ENCODE measurements at places on chromosomes 12 and 14.
A peak's percentile ranks its signal among the peaks of the same experiment; 100 is the strongest.

GRCh38 chr12:41924111-41924510 is 220.6 kb downstream of the GXYLT1 start:
- no peak for DNase-seq

DNA sequence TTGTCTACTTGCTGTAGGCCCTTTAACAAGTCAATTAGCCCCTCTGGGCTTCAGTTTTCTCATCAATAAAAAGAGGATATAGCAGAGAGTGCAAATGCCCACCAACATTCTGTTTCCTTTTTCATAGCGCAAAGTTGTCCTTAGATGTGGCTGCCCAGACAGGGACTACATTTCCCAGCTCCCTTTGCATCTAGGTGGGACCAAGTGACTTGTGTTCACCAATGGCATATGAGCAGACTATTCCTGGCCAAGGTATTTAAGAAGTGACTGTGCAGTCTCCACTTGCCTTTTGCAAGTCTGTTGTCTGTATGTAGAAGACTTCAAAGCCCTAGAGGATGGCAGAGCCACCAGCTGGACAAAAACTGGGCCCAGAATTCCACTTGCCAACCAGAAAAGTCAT is 59.7 kb downstream of the DAO start:
- DNase-seq: peak; percentile 71

- DNase-seq: no peak
These were observed 9.7 kb downstream of the PDE6H start for GRCh38 chr12:14982562-14982961.

DNA sequence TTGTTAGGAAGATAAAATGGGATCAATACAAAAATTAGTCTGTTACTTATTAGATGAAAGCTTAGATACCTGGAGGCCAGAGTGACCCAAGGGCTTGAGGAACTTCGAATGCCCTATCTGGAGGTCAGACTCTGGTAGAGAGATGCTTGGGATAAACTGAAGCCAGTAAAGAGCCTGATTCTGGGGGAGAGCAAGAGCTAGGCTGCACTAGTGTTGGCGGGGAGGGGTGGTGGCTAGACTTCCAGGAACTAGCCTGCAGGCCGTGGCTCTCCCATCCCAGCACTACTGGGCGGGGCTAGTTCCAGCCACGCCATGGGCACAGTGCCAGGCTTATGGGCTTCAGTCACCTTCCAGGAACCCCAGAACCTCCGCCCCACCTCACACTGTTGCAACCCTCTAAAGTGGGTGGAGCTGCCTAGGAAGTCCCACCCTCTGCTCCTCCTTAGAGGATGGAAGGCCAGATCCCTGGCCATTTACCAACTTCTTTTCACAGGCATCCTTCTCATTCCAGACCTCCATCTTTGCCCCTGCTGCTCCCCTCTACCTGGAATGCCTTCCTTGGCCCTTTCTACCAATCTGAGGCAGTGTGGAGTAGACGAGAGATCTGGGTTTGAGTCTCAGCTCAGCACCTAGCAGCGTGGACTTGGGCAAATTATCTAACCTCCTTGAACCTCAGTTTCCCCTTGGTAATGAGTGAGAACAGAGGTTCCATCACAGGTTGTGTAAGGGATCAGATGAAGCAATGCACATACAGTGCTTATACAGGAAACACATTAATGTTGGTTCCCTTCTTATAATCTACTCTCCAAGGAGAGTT is 6.3 kb upstream of the NFE2 start:
- DNase-seq: no peak

- DNase-seq: peak; percentile 59
These were observed 62.9 kb downstream of the GLRX5 start for GRCh38 chr14:95597784-95598211.

- no peak for DNase-seq
These were observed 19.0 kb downstream of the EML1 start for GRCh38 chr14:99812096-99812750.

DNA sequence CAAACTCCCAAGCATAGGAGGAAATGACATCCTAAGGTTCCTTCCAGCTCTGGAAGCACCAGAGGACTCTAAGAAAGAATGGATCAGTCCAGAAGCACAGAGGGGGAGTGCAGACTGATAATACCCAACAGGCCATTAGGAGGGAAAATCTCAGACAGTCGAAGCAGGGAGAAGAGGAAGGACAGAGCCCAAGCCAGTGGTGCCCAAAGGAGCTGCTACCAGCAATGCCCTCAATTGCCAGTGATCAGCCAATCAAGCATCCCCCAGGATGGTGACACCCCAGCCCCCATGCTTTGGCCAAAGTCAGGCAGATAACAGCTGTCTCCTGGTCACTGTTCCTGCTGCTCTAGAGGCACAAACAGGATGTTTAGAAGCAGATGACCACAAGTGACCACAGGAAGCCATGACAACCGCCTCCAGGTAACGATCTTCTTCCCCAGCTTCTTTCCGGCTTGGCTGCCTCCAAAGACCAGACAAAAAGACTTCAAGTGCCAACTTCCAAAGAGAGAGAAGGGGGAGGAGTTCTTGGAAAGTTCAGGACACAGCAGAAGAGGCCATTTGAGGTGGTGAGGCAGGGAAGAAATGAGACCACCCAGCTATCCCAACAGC is 16.2 kb downstream of the PXN start:
- no peak for DNase-seq

GRCh38 chr12:107917912-107918800 is 143.7 kb downstream of the ASCL4 start:
- DNase-seq: peak; percentile 22

GRCh38 chr14:93012951-93013719 is 90.2 kb downstream of the CHGA start:
- no peak for DNase-seq

- peak; percentile 33 for DNase-seq
These were observed 9.1 kb downstream of the SINHCAF start for GRCh38 chr12:31316891-31317290.

- DNase-seq: no peak
These were observed 42.3 kb upstream of the EVL start for GRCh38 chr14:100022772-100023451.

- DNase-seq: no peak
These were observed 330.1 kb downstream of the NELL2 start for GRCh38 chr12:44546060-44546459.

DNA sequence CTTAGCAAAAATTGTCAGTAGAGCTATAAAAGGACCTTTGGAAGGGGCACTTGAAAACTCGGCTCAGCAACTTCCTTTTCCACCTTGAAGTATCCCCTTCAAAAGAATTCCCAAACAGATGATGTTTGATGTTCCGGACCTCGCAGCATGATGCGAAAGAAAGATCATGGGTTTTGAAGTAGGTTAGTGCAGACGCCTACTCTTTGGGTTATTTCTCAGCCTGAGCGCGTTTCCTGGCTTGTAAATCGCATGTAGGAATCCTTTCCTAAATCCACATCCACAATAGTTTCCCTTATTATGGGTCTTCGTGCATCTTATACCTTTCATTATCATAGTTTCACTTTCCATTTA is 584 bp upstream of the NEDD1 start:
- no peak for DNase-seq

DNA sequence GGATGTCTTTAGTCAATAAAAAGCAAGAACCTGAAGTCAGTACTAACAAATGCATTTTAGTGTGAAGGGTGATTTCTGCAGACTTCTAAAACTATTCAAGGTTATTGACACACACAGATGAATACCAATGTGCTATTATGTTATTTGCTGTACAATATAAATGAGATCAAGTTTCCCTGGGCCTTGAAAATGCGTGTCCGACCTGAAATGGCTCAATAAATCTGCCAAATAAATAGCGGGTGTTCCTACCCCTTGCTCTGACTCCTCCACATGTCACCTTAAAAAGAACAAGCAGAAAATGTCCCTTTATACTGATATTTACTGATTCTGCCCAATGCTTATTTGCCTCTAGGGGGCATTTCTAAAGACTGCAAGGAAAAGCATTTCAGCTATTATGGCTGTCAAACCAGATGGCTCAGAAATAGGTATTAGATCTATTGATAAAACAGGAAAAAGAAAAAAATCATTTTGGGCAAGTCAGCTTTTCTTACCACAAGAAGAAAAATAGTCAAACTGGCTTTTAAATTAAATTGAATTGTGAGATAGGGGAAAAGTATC is 367.3 kb upstream of the KITLG start:
- DNase-seq: peak; percentile 28

- no peak for DNase-seq
These were observed 439.7 kb downstream of the ADAMTS20 start for GRCh38 chr12:43112101-43112920.

DNA sequence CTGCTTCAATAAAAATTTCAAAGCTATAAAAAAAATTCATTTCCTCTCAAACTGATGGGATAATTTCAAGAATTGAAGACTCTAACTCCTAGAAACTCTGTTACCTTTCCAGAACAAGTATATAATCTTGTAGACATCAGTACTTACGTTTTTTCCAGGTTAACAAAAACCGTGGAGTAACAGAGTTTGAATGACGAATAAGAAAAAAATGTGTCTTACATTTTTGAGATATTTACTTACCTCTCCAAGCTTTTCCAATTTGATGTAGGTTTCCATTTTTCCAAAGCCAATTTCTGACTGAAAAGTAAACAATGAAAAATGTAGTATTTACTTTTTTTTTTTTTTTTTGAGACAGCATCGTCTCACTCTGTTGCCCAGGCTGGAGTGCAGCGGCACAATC is 100.2 kb downstream of the CDK17 start:
- no peak for DNase-seq

DNA sequence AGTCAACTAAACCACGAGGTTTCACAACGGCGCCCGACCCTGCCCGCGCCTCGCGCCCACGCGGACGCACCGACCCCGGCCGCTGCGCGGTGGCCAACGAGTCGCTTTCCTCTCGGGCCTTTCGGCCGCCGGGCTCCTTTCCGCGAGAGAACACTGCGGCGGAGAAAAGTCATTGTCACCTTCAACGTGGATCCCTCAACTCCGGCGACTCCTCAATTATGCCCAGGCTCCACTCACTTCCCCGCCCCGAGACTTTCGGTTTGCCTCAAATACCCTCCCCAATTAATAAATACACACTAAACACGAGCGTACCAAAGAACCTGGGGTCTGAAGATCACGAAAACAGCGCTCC is 450 bp downstream of the SINHCAF start:
- DNase-seq: no peak

DNA sequence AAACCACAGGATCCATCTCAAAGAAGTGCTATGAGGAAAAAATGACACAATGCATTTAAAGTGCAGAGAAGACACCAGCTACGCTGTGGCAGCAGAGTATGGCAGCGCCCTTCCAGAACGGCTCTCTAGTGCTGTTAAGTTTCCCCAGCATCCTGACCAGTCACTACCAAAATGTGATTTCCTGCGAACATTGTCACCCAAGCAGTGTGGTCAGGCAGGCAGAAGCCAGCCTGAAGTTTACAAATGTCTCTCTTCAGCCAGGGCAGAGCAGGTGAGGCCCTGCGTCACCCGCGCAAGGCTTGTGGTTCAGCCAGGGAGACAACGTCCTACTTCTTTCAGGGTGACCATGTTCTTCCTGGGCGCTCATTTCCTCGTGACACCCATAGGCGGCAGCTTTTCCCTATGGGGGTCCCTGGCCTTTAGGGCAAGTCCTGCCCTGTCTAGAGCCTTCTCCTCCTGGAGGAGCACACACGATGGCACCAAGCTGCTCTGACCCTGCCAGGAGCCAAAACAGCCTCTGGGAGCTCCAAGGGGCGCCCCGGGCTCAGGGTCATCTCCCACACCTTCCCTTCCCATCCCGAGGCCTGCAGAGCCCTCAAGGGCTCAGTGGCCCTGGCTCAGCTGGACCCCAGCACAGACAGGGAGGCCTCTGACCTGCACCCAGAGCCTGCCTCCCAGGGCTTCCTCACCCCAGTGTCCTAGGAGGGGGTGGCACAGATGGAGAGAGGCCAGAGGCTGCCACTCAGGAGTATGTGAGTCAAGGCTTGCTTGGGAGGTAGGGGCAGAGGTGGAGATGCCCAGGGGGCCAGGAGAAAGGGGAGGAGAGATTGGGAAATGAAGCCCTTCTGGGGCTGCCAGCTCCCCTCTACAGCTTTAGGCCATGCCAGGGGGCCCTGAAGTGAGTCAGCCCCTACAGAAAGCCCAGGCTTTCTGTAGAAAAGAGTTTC is 41.9 kb downstream of the PSMA6 start:
- no peak for DNase-seq

GRCh38 chr12:92065018-92065499 is 80.6 kb downstream of the BTG1 start:
- peak; percentile 67 for DNase-seq

DNA sequence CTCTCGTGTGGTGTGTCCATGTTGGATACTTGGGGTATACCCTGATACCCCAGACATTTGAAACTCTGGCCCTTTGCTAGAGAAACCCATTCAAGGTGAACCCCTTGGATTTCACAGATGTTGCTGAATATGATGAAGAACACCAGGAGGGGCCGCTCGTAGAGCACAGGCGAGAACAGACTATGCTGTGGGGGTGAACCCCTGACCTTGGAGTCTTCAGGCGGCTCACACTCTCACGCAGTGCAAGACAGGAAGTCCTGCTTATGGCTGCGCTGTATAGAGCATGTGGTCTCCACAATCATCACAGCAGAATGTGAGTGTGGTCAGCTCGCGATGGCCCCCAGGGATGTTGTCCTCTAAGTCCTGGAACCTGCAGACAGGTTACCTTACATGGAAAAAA is 60.4 kb downstream of the SLC15A4 start:
- DNase-seq: no peak

GRCh38 chr12:111330800-111331752 is 37.8 kb downstream of the PHETA1 start:
- DNase-seq: peak; percentile 71

DNA sequence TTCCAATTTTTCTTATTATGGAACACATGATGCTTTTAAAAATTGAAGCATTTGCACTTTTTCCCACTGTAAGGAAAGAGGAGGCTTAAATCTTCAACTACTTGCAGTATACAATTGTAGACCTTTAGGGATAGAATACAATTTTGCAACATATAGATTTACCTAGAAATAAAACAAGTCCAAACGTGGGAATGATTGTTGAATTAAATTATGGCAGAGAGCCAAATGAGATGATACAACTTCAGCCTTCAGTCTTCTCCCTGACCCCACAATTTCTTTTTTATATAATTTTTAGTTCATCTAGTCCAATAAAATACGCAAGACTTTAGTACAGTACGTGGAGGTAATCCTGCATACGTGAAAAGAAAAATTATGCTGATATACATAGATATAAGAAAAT is 666.5 kb downstream of the SLC16A7 start:
- DNase-seq: no peak

DNA sequence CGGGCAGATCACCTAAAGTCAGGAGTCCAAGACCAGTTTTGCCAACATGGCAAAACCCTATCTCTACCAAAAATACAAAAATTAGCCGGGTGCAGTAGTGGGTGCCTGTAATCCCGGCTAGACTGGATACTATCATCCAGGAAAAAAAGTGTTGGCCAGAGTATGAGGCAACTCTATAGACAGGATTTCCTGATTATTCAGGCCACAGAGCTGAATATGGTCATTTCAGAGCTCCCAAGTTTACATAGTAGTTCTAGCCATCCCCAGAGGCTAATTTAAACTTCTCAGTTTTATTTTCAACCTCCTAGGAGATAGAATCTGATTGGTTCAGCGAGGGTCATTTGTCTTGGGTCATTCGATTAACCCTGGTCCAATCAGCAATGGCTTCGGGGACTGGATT is 7.3 kb downstream of the RPGRIP1 start:
- DNase-seq: no peak

Measured in NAMALWA (cell line).